ENCODE measurements at places on chromosomes 7 and 10.

GRCh38 chr10:118237930-118238329, 104.2 kb downstream of the FAM204A start:
- no peak for DNase-seq

DNA sequence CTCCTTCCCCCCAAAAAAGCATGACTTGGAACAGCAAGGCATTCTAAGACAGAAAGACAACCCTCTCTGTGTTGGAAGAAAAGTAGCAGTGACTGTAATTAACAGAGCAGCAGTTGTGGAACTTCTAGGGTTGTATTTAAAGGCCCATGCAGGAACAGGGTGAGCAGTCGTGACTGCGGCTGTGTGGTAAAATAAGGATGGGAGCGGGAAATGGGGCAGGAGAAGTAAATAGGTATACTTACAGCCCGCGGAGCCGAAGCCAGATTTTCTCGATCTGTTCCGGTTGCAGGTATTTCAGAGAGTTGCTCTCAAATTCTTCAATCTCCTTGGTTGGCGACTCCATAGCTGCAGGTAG, 179 bp downstream of the PDE1C start:
- DNase-seq, result no peak

DNA sequence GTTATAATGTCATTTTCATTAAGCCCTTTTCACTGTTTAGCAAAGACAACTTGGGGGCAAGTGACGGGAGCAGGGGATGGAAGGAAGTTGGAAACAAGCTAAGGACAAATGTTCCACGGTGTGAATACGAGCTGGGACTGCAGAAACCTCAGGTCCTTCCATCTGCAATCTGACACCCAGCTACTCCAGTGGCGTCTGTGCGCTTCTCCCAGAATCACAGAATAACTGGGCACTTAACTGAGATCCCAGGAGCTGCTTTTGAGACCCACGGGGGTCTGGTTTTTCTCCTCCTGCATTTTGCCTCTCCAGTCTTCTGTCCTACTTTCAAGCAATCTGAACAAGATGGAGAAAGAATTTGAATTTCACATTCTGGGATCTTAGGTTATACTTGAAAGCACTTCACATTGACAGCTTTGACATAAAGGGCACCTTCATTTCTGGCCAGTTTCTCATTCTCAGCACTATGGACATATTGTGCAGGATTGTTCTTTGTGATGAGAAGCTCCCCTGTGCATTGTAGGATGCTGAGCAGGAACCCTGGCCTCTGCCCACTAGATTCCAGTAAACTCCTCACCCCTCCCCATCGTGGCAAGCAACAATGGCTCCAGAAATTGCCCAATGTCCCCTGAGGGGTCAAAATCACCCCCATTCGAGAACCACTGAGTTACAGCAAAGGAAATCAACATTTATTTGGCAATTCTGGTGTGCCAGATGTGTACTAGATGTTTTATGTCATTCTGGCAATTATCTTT, 194.1 kb downstream of the CACNB2 start:
- no peak for DNase-seq

GRCh38 chr10:90779548-90779947, 78.3 kb downstream of the HTR7 start:
- no peak for DNase-seq

DNA sequence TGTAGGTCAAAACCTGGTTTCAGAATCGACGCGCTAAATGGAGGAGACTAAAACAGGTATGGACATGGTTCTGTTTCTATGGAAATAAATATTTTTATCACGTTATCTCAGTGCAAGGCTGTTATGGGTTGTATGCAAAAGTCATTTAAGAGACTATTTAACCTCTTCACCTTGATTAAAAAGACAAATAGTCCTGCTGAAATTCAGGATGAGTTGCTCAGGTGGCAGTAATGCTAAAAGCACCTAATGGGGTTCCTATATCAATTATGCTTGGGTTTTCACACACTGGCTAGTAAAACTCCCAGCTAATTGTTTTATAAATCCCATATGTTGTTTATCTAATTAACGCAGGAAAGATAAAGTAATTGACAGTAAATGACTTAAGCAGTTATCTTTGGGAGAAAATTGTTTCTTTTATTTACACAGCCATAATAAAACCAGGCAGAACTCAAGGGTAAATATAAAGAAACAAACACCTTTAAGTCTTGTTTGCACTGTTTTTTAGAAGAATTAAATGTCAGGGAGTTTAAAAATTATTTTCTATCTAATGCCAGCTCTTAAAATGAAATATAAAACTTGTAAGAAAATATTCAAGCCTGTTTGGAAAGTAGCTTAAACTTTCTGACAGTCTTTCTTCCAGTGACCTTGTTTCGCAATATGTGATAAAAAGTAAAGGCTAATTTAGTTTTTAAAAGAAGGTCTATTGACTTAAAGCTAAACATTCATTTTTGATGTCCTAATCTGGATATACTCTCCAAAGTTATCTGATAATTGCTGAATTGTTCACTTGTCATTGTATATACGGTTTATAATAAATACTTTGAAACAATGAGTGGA, 3.2 kb downstream of the HHEX start:
- DNase-seq, result no peak

DNA sequence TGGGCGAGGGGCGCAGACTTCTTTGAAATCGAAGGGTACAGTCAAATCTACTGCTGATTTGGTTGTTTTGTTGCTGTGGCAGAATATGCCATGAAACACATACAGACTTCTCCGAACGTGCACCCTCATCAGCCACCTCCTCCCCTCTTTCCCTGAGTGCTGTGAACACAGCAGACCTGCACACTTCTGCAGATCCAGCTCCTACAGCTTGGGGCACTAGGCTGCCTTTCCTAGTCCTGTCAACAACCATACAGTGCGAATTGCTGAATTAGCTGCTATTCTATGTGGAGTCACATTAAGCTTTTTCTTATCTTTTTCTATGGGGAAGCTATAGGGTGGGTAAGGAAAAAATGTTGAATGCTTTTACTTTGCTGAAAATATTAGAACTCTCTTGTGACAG, 57.5 kb downstream of the COL17A1 start:
- no peak for DNase-seq

DNA sequence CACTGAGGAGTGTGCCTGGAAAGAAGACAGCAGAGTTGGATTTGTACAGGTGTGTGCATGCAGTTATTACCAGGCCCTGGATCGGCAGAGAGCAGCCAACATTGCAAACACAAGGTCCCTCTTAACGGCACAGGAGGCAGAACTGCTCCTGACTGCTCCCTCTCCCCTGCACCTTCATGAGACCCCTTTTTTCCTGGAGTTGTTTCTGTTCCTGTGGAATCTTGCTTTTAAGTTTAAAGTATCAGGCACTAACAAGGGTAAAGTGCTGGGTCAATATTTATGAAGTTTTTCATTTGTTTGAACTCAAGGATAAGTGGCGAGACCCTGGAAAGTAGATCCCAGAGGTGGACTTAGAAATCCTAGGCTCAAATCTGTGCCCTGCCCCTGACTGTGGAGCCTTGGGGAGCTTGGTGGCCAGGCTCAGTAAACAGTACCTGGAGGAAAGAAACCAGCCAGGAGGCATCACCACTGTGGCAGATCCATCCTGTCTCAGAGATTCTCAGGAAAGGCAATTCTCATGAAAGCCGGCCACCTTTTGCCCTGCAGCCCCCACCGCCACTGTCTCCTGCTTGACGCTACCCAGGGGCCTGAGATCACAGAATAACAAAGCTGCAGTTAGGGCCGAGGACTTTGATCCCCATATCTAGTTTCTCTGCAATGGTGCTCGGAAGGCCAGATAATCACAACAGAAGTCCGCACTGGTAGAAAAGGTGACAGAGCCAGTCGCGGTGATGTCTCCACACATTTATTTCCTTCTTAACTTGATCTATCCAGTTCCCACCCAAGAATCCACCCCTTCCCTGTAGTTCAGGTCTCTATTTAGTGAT, 36.7 kb downstream of the DDC start:
- DNase-seq, result no peak

GRCh38 chr7:14478834-14479510, 423.6 kb downstream of the DGKB start:
- no peak for DNase-seq

DNA sequence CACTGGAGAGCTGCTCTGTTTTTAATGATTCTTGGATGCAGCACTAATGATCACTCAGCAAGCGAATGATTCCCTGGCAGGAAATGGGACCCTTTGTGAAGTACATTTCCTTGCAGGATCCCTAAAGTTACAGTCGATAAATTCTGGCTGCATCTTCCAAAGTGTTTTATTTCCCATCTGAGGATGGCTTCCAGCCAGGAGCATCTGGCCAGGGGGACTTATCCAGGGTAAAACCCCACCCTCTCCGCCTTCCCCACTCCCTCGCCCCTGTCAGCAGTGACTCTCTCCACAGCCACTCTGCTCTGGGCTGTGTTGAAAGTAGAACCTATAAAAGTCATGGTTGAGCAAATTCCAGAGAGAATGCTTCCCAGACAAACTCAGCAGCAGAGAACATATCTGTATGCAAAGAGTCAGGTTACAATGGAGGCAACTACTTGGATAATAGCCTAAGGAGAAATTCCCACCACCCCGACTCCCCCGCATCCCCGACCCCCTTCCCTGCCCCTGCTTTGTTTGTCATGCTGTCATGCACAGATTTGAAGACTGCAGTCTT, 111.0 kb upstream of the ANLN start:
- DNase-seq, result peak; percentile 92

- no peak for DNase-seq
Measured at GRCh38 chr7:91265693-91266066, 1.4 kb downstream of the FZD1 start.

DNA sequence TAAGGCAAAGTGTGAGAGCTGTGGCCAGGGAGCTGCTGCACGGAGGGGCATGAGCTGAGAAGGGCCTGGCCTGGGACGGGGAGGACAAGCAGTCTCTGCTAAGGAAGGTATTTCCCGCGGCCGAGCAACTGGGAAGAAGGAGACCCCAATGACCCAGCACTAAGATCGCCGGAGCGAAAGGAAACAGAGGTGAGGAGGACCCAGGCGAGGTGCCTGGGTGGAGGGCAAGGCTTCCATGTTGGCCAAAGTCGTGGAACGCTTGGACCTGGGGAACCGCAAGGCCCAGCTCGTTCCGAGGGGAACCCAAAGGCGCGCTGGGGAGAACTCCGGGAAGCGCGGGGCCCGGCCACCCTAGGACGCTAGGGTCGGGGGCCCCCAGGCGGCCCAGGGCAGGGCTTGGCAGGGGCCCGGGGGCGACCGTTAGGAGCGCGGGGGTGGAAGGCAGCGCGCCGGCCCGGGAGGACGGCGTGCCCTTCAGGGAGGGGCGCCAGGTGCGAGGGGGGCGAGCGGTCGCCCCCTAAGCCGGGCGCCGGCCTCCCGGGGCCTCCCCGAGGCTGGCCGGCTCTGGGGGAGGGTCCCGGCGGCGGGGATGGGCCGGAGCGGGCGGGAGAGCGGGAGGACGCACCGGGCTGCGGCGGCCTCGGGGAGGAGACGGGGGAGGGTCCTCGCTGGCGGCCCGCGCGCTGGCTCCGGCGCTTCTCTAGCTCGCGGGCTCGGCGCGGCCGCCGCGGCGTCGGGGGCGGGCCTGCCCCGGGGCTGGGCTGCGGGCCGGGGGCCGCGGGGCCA, 545 bp downstream of the GIGYF1 start:
- no peak for DNase-seq

DNA sequence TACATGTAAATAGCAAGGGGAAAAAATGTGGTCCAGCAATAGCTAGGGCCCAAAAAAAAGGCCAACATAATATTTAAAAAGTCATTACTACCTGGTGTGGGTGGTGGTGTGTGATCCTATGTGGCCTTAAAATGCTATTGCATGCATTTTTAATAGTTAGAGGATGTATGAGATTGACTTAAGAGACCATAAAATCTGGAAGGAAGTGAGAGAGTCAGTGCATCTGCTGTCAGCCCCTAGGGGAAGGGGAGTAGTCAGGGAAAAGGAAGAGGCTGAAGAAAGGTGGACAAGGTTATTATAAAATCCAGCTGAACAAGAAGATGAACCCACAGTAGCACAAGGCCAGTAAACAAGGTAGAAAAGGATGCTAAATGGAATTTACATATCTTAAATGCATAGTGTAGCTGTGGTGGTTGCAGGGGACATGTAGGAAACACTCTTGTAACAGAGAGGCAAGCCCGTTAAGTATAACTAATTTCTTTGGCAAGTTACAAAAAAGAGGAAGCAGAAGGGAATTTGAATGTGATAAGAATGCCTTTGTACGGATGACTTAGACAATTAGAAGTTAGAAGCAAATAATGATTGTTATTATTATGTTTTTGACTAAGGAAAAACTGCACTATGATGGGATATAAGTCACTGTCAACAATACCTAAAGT, 11.9 kb upstream of the NDUFA5 start:
- no peak for DNase-seq

DNA sequence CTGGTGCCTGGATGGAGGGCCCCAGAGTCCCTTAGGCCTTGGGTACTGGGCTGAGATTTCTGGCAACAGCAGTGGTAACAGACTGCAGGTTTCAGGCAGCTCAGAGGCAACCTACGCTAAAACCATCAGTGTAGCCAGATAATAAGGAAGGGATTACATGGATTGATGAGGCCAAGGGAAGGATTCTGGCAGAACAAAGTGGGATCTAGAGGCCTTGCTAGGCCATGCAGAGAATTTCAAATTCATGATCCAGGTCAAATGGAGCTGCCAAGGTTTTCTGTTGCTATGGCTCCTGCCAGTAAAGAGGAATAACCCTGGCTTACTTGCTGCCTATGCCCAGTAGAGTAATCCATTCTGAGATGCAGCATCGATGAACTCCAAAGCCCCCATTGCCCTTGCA, 445.7 kb downstream of the ADRA2A start:
- DNase-seq, result no peak

DNA sequence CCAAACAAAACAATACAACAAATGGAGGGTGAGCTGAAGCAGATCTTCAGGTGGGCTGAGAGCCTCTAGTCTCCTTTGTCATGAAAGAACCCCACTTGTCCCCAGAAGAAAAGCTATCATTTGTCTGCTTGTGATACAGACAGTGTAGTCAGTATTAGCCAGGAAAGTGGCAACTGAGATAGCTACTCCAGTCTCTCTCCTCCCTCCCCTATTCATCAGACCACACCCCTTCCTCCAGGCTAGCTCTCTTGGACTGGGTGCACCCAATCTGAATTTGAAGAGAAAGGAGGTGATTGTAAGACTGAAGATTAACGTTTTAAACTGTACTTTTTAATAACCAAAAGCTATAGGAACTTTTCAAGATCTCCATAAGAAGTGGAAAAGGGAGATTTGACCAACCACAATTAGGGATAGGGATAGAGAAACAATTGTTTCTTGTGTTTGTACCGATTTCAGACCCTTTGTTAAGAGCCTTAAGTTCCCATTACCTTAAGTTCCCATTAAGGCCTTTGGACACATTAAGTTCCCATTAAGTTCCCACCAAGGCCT, 14.1 kb downstream of the BMPR1A start:
- no peak for DNase-seq

DNA sequence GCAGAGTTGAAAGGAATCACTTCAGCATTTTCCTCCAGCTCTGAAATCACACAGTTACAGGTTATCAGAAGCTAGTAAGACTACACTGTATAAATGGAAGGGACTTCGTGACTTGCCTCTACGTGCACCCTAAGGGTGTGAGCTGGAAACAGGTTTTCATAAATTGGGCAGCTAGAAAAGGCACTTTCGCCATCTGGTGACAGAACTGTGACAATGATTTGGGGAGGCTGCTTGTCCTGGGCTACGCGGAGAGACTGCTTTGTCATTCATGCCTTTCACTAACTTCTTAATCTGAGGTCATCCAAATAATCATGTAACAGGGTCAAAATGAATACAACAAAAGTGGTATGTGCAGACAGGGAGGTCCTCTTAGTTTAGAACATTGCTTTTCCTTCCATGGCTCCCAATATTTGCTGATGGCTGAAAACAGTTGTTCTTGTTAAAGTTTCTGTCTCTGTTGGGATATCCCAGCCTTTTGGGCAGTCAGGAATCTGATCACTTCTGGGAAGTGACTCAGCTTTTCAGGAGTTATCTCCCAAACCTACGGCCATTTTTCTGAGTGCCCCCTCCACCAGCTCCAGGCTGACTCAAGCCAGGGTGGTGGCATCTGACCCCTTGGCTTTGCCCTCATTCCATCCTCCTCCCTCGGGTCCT, 17.8 kb downstream of the VWC2 start:
- no peak for DNase-seq

All from fibroblast of skin of left quadriceps (primary cell).